ENCODE measurements at places on chromosomes 11 and 22.

DNA sequence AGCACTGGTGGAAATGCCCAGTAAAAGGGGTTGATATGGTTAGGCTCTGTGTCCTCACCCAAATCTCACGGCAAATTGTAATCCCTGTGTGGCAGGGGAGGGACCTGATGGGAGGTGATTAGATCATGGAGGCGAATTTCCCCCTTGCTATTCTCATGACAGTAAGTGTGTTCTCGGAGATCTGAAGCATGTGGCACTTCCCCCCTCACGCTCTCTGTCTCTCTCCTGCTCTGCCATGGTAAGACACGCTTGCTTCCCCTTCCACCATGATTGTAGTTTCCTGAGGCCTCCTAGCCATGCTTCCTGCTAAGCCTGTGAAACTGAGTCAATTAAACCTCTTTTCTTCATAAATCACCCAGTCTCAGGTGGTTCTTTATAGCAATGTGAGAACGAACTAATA is 37.4 kb downstream of the PACSIN2 start:
- no peak for DNase-seq

DNA sequence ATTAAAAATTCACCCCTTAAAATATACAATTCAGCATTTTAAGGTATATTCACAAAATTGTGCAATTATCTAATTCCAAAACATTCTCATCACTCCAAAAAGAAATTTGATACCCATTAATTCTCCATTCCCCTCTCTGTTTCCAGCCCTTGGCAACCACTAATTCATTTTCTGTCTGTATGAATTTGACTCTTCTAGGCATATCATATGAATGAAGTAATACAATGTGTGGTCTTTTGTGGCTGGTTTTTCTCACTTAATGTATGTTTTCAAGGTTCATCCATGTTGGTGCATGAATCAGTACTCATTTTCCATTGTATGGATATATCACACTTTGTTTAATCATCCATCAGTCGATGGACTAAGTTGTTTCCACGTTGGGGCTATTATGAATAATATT is 29.0 kb upstream of the ACCSL start:
- DNase-seq = no peak

DNA sequence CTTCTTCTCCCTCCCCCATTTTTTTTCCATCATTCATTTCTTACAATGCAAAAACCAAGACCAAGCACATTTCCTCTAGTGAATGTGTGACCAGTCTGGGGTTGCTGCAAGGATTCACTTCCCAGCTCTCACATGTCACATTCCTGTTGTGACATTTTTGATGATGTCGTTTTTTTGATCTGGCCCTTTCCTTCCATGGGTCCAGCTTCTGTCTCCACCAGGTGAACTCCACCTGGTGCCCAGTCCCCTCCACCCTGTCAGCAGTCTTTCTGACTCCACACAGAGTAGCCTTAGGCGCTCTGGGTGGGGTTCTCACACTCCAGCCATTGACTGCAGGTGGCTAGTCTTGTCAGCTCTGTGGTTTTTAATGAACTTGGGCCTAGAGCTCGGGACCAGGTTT is 15.6 kb downstream of the PANX1 start:
- DNase-seq = no peak

DNA sequence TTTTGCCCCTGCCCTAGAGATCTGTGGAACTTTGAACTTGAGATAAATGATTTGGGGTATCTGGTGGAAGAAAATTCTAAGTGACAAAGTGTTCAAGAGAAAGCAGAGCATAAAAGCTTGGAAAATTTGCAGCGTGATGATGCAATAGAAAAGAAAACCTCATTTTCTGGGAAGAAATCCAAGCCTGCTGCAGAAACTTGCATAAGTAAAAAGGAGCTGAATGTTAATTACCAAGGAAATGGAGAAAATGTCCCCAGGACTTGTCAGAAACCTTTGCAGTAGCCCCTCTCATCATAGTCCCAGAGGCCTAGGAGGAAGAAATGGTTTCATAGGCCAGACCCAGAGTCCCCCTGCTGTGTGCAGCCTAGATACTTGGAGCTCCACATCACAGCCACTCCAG is 686.9 kb downstream of the FAM181B start:
- DNase-seq = no peak

DNA sequence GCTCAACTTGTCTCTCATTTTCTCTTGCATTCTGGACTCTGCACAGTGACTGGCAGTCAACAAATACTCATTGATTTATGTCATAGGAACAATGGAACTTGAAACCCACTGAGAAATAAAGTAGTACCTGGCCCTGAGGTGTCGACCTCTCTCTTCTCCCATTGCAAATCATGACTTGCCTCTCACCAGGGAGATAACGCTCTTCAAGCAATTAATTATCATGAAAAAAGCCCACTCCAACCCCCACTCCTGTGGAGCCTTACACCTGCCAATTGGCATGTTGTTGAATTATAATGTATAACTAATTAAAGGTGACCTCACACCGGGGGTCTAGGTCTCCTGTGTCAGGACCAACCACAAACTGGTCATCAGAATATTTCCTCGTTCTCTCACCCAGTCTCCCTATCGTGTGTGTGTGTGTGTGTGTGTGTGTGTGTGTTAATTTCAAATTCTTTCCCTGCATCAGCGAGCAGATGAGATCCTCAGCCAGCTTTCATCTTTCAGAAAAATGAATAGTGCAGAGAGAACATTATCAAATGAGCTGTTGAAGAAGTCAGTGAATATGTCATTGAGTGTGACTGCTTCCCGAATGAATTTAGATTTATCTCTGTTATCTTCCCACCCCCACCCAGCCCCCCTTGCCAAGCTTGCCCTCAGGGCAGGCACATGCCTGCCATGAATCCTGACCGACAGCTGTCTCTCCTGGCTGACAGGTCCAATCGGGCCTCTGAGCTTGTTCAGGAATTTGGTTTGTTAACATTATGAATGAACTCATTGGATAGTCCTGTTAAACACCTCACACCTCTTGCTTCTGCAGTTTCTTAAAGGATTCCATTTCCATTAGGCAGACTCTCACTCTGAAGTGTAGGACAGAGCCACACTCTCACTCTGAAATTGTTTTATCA is 357.4 kb downstream of the INSC start:
- DNase-seq = no peak

DNA sequence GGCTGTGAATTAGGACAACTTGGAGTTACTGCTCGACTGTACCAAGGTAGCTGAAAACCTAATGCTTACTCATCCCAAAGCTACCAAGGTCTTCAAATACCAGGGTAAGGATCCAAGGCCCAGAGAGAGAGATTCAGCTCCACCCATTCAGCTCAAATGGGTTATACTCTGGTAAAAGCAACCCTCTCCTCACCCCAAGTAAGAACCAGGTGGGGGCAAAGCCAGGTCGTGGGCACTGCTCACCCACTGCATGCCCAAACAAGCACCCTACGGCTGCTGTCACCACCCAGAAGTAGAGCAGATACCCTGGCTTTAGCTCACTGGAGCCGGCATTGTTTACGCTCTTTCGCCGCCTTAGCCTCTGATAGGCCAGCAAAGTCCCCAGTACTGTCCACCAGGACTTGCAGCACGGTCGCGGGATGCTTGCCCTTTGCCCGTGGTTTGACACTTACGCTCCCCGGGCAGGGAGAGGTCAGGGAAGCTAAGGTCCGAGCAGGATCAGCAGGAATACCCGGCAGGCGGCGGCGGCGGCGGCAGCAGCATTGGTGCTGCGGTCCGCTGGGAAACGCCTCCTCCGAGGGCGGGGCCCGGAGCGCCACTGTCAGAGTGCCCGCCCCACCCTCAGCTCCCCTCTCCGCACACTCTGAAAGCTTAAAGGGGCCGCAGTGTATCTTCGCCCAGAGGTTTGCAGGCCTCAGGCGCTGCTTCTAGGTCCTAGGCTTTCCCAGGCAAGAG is 19.6 kb downstream of the CKAP5 start:
- DNase-seq = peak; percentile 92

DNA sequence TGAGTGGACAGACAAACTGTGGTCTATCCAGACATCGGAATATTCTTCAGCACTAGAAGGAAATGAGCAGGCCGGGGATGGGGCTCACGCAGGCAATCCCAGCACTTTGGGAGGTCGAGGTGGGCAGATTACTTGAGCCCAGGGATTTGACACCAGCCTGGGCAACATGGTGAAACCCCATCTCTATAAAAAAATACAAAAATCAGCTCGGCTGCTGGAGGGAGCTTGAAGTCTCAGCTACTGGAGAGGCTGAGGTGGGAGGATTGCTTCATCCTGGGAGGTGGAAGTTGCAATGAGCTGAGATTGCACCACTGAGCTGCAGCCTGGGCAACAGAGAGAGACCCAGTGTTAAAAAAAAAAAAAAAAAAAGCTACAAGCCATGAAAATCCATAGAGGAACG is 8.0 kb upstream of the CTSD start:
- no peak for DNase-seq

GRCh38 chr11:132844956-132845696 is 687.2 kb downstream of the OPCML start:
- no peak for DNase-seq

DNA sequence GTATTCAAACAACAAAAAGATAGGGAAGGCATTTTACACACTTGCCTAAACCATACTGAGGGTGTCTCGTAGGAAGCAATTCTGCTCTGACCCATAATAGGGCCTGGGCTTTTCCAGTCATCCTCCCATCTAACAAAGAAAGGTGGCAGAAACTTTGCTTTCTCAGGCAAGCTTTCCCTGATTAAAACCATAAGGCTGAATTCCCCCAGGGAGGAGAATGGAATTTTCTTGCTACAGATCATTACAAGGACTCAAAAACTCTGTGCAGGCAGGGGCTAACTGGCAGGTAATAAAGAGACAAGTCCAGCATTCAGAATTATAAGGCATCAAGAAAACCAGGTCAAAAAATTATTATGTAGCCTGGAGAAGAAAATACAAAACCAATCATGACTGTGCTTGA is 90.4 kb downstream of the RBFOX2 start:
- DNase-seq = no peak

GRCh38 chr11:125583496-125583895 is 9.2 kb upstream of the STT3A start:
- no peak for DNase-seq

DNA sequence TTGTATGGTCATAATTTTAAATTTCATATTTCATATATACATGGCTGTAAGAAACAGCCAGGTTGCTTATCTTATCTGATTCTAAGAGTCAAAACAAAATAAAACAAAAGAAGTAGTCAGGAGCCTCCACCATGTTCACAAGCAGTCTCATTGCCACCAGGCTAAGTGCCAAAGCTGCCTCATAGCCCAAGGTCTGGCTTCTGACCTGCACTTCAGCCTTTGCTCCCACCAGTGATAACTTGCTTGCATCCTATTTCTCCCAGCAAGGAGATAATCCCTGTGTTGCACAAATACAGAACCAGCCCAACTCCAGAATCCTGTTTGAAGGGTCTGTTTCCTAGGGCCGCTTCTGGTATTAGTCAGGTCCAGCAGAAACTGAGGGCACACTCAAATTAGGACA is 53.9 kb upstream of the TSKU start:
- no peak for DNase-seq

- no peak for DNase-seq
Measured at GRCh38 chr22:28714043-28714628, 27.5 kb downstream of the CHEK2 start.

DNA sequence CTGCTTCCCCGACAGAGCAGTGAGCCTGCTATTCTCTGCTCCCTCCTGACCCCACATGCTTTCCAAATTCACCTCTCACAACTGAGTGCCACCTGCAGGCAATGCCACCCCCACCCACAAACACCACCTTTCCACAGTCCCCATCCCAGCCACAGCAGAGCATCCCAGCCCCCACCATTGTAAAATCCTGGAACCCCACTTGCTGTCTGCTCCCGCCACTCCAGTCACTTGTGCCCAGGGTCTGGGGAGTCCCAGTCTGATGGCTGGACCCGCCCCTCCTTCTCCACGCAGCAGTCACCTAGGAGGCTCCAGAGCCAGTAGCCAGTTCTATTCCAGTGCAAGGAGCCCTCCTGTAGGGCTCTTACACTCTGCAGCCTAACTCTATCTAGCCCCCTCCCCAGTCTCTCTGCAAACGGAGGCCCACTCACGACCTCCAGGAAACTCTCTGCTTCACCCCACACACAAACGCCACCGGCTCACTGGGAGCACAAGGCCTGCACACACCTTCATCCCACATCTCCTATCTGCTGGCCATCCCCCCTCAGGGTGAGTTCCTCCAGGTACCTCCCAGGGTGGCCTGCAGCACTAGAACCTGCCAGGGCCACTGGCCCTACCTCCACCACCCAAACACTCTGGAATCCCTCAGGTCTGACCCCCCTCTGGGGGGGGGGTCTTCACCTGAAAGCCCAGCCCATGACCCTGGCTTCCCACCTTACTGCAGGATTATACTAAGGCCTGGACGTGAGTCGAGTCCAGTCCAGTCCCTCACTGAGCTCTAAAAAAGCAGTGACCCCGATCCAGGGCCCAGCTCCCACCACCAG is 1.4 kb downstream of the GNB1L start:
- DNase-seq = no peak

DNA sequence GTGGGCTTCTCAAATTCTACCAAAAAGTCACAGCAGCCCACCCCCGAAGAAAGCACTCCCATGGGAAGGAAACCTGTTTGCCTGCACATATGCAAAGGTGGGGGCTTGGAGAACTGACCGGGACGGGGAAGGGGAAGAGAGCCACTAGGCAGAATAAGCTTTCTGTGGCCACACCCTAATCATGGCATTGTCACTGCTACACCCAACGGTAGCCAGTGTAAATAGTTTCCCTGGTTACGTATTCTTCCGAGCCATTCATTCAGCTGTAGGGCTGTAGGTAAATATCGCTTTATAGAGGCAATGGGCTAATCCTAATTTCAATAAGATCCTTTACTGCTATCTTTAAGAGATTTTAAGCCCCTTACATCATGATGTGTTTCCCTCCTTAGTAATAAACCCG is 61.7 kb downstream of the PRDM11 start:
- DNase-seq = no peak

DNA sequence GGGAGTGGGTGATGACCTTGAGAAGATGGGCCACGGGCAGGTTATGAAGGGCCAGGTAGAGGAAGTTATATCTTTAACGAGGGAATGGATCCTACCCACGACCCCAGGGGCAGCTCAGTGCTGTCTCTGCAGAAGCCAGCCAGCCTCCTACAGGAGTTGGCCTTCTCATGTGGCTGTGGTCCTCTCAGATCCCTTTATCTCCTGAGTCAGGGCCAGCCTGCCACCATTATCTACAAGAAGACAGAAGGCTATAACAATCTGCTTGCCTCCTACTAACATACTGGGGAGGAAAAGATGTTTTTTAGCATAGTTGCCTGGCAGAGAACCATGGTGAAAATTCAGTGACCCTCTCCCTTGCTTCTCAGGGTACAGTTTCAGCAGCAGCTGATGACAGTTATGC is 7.0 kb upstream of the YWHAH start:
- DNase-seq = no peak

- DNase-seq = peak; percentile 77
Measured at GRCh38 chr11:57458410-57459163, 1.7 kb upstream of the RTN4RL2 start.

DNA sequence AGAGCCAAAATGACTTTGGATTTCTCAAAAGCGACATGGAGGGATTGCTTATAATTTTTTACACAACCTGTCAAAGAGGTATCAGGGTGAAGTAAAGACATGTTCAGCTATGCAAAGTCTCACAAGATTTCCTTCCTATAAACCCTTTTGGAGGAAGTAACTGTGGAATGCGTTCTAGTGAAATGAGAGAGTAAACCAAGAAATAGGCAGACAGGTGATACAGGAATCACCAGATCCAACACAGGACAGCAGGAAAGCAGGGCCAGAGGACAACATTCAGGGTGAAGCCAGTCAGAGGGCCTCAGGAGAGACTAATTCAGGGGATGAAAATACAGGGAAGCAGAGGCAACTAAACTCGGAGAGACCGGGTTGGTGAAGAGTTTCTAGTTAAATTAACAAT is 90.4 kb upstream of the MTNR1B start:
- DNase-seq = no peak

Data from left ventricle myocardium superior (tissue), 1 donor.